Heart right ventricle (tissue), 16 donors: ENCODE measurements at places on chromosomes 2 and 18. TPM values are rescaled to one million over a fixed set of nuclear protein-coding genes. Genes with fewer than 3 reads are reported as not detected.

- DNase-seq: no peak
Measured at GRCh38 chr2:8421658-8422449, 260.0 kb upstream of the ID2 start.

The ATP6V1B1 gene
- total RNA-seq: not detected

The CTLA4 gene
- 0.56 TPM for total RNA-seq

DNA sequence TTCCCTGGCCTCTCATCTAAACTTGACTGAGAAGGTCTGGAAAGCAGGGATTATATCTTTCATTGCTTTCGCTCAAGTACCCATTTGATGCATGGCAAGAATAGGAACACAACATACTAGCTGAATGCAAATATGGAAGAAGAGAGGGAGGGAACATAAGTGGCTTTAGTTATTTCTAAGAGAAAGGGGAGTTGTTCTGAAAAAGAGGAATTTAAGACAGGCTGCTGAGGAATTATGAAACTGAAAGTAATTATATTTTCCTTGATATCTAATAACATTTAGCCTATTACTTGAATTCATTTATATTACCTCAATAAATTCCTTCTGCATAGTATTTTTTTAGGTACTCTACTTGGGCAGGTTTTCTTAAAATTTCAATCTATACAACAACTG, 105.8 kb upstream of the TTN start:
- DNase-seq: no peak
